Cardiac muscle cell (in vitro differentiated cells and primary cell): ENCODE measurements at places on chromosomes 12 and 14.
A peak's percentile ranks its signal among the peaks of the same experiment; 100 is the strongest.

DNA sequence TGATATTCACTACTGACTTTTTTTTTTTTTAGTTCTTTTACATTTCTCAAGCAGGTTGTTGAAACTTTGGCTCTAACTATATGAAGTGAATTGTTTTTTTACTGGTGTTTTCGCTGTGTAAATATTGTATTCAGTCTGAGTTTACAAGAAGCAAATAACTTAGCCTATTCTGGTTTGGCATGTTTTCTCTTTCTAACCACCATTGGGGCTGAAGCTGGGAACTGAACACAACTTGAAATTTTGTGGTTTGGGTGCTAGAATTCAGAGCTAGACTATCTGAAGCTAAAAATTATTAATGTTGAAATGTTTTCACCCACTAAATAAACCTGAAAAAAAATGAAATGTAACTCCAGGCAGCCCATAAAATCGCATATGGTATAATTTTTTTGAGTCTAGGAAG lies 37.2 kb downstream of the RAD51B start:
- peak; percentile 34 for DNase-seq

- DNase-seq, result no peak
Observed at GRCh38 chr12:115960-116915, 49.7 kb downstream of the IQSEC3 start.

- no peak for DNase-seq
Observed at GRCh38 chr12:12897302-12897701, 5.9 kb downstream of the GPRC5A start.

DNA sequence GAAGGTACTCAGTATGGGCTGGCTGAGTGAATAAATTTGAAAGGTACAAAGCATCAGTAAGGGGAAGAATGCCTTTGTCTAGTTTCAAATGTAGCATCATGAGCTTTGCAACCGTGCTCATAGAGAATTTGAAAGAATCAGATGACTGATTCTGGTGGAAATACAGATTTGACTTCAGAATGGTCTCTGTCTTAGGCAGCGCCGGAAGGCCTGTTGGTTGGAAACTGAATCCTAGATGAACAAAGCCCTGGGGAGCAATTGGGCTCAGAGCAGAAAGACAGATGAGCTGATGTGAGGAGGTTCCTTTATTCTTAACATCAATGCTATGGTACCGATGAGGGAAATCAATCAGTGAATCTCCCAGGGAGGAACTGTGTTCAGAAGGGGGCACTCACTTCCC lies 137.3 kb downstream of the SNAPC1 start:
- no peak for DNase-seq

GRCh38 chr14:49971156-49972130 lies 78.6 kb downstream of the ARF6 start:
- peak; percentile 73 for DNase-seq

- DNase-seq, result no peak
Observed at GRCh38 chr14:23951590-23952201, 1.9 kb upstream of the DHRS4 start.

DNA sequence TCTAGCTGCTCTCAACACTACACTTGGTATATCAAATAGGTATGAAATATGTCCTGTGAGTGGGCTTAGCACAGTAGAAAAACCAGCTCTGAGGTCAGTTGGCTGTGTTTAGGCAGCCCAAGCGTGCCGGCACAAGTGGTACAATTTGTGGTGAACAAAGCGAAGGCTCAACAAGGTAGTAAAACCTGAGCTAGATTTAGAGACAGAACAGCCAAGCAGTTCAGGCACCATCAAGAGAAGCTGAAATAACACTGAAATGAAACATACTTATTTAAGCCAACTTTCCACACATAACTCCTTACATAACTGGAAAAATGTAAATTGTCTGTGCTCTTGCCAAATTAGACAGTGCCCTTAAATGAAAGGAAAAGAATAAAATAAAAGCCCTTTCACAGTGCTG lies 596.8 kb upstream of the FBXO33 start:
- DNase-seq, result no peak

DNA sequence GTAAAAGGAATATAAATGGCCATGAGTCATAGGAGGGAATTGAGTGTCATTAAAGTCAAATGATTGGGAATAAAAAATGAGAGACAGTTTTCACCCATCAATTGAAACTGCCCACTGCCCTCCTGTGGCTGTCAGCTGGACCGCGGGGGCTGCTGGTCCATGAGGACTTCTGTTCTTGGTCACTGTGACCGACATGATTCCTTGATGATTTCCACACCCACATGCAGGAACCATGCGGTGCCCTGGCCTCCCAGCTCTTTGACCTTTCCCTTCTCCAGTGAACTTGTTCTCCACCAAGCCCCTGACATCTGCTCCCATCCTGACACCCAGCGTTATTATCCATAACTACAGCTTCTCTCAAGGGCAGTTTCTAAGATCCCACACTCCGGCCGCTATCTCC lies 48.4 kb downstream of the C12orf75 start:
- peak; percentile 30 for DNase-seq

GRCh38 chr14:96567289-96567899 lies 65.2 kb downstream of the PAPOLA start:
- DNase-seq, result peak; percentile 65

GRCh38 chr14:64873506-64874219 lies 6.0 kb downstream of the SPTB start:
- DNase-seq, result no peak

- DNase-seq, result peak; percentile 27
Observed at GRCh38 chr12:58647495-58647894, 272.8 kb downstream of the LRIG3 start.

GRCh38 chr14:101620031-101620788 lies 58.9 kb downstream of the DIO3 start:
- DNase-seq, result no peak

DNA sequence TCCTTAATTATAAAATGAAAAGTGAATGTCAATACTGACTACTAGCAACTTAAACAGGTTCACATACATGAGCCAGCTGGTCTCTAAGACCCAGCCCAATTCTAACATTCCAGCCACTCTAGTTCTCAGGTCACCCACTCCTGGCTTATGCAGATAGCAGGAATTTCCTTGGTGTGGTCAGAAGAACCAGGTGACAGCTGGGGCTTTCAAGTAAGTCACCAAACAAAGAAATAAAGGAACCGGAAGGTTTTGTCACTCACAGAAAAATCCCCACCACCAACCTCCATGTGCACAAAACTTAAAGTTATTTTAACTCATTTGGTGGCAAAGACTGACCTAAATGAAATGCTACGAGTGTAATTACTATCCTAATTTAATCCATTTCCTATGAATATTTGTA lies 129.6 kb upstream of the CDKN3 start:
- no peak for DNase-seq

DNA sequence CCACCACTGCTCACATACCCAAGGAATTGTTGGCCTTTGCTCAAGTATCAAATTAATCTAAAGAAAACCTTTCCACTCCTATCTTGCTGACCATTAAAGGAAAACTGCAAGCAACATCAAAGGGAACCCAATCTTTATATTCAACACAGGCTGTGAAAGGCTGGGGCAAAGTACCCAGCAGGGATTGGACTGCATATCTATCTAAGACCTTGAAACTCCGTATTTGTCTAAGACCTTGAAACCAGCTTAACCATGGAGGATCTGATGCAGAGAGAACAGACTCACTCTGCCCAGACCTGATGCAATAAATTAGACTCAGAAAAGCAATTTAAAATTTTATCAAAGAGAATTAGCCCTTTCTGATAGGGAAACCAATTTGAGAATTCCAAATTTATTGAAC lies 102.2 kb downstream of the DIO2 start:
- DNase-seq, result no peak

DNA sequence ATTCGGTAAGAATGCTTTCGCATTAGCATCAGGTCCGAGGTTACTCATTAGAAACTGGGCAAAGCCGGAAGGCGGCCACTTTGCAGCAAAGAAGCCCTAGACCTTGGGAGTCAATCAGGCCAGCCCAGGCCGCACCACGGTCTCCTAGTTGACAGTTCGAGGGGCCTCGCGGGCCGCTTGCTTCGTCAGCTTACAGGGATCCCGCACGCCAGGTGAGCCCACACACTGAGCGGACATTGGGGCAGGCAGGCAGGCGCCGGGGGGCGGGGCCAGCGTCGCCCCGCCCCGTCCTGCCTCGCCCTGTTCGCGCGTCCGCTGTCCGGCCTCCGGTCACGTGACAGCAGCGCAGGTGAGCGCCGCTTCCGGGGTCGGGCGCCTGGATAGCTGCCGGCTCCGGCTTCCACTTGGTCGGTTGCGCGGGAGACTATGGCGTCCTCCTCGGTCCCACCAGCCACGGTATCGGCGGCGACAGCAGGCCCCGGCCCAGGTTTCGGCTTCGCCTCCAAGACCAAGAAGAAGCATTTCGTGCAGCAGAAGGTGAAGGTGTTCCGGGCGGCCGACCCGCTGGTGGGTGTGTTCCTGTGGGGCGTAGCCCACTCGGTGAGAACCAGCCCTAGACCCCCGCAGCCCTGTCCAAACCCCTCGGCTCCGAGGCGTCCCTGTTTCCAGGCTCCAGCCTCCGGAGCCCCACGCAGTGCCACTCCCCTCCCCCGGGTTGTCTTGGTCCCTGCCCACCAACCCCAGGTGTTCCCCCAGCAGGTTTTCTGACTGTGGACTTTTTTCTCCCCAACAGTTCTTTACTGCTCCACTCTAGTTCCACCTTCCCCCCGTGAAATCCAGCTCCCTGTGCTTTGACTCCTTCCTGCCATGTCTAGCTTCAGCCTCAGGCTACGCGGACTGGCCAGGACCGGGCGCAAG lies at the start of gene PIP4K2C:
PIP4K2C (plus strand) TSS at position 329 of the 918 bp plus-strand sequence; CDS start at position 427, 98 bp downstream.
- DNase-seq, result peak; percentile 87

- DNase-seq, result no peak
Observed at GRCh38 chr14:92511453-92512238, 1.9 kb upstream of the RIN3 start.

DNA sequence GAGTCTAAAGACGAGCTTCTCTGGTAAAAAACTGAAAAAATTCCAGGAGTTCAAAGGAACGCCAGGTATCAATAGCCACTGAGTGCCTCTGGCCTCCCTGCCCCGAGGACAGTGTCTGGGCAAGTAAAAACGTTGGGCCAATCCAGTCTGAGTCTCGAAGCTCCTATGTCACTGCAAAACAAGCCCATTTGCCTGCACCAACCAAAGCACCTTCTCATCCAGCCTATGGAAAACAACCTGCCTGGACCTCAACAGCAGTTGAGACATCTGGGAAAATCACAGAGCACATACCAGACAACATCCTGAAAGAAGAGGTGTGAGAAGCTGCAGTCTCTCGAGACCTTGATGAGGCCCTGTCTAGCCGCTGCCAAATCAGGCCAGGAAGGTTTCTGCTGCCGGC lies 56.6 kb downstream of the RNF34 start:
- no peak for DNase-seq

DNA sequence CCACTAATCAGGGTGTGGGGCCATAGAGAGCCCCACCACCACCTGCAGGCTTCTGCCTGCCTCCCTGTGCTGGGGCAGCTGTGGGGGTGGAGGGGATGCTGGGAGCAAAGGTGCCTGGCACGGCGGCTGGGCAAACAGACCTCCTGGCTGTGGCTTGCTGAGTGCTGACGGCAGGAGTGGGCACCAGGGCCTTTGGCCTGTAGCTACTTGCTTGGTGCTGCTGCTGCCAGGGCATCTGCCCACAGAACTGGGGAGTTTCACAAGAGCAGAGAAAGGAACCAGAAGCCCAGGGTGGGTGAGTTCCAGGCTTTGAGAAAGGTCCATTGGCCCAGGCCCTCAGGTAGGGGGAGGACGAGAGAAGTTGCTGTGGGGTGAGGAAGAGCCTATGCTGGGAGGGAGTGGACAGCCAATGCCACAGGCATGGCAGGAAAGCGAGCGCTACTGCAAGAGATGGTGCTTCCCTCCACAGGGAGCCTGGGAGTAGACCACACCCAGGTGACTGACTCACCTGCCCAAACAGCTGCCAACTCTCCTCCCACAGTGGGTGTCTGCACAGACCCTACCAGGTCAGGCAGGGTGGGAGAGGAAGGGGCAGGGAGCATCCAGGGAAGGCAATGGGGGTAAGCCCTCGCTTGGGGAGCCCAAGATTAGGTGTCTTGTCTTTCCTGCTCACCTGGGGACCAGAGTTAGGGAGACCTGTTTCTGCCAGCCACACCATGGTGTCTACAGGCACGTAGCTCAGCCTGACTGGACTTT lies 39.0 kb upstream of the HDAC7 start:
- no peak for DNase-seq

DNA sequence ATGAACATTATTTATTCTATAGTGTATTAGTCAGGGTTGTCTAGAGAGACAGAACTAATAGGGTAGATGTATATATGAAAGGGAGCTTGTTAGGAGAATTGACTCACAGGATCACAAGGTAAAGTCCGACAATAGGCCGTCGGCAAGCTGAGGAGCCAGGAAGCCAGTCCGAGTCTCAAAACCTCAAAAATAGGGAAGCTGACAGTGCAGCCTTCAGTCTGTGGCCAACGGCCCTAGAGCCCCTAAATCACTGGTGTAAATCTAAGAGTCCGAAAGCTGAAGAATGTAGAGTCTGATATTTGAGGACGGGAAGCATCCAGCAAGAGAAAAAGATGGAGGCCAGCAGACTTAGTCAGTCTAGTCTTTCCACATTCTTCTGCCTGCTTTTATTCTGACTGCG lies 912.2 kb downstream of the FLRT2 start:
- no peak for DNase-seq
